ENCODE measurements at places on chromosomes 3 and 15.

DNA sequence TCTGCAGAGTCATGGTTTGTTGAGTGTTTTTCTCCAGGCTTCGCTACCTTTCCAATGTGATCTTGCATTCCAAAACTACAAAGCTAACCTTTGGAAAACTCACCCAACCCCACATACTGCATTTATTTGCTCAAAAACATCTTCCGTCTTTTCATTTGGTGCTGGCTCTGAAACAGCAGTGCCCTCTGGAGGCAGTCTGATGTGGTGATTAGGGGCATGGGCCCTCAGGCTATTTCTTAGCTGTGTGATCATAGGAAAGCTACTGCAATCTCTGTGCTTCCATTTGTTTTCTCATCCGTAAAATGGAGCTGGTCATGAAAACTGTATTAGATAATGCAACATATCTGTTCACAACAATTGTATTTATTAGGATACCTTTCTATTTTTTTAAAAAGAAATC, 47.0 kb downstream of the MTHFS start:
- H3K36me3 ChIP-seq = peaks cover 5% of the 10 kb centered on the region
- no peak for DNase-seq
- H3K4me3 ChIP-seq = no peak overlapping the region
- H3K27ac ChIP-seq = no peak overlapping the region
- no peaks in the 10 kb centered on the region for H3K27me3 ChIP-seq

- H3K4me3 ChIP-seq = no peak overlapping the region
- DNase-seq = no peak
- no peaks in the 10 kb centered on the region for H3K4me1 ChIP-seq
- H3K27ac ChIP-seq = no peak overlapping the region
- H3K27me3 ChIP-seq = no peaks in the 10 kb centered on the region
- H3K36me3 ChIP-seq = no peaks in the 10 kb centered on the region
These were observed 751.3 kb downstream of the ZNF385D start for GRCh38 chr3:20999661-21000060.

GRCh38 chr3:13781417-13781816, 98.5 kb downstream of the WNT7A start:
- H3K4me1 ChIP-seq = no peaks in the 10 kb centered on the region
- no peak overlapping the region for H3K4me3 ChIP-seq
- H3K36me3 ChIP-seq = no peaks in the 10 kb centered on the region
- no peak overlapping the region for H3K27ac ChIP-seq

GRCh38 chr3:97510795-97511194, 253.8 kb upstream of the ARL6 start:
- H3K36me3 ChIP-seq = no peaks in the 10 kb centered on the region
- no peaks in the 10 kb centered on the region for H3K27me3 ChIP-seq
- no peak for DNase-seq
- H3K4me1 ChIP-seq = no peaks in the 10 kb centered on the region

GRCh38 chr3:130688697-130689470, 57.7 kb downstream of the PIK3R4 start:
- H3K27ac ChIP-seq = no peak overlapping the region
- peaks cover 28% of the 10 kb centered on the region for H3K36me3 ChIP-seq
- no peaks in the 10 kb centered on the region for H3K4me1 ChIP-seq
- H3K27me3 ChIP-seq = no peaks in the 10 kb centered on the region

- H3K36me3 ChIP-seq = no peaks in the 10 kb centered on the region
- no peak for DNase-seq
- no peaks in the 10 kb centered on the region for H3K4me1 ChIP-seq
These were observed 55.6 kb upstream of the ACAN start for GRCh38 chr15:88747631-88748030.
